ENCODE measurements at places on chromosomes 12 and 14.
A peak's percentile ranks its signal among the peaks of the same experiment; 100 is the strongest.

- no peak for DNase-seq
Observed at GRCh38 chr14:102279688-102280348, 25.1 kb downstream of the MOK start.

DNA sequence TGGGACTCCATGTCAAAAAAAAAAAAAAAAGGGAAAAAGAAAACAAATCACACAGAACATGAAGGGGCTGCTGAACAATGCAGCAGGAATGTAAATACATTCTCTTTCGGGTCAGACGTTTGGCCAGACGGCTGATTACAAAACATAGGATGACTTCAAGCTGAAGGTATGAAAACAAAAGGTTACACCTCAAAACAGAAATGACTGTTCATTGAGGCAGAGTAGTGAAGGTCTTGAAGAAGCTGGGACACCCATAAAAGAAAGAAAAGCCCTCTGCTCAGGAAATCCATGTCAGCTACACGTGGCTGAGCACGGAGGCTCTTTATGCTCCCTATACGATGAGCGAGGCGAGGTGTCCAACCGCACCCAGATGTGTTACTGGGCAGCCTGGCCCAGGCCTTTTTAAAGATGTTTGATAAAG lies 37.7 kb downstream of the FGD4 start:
- DNase-seq = no peak

DNA sequence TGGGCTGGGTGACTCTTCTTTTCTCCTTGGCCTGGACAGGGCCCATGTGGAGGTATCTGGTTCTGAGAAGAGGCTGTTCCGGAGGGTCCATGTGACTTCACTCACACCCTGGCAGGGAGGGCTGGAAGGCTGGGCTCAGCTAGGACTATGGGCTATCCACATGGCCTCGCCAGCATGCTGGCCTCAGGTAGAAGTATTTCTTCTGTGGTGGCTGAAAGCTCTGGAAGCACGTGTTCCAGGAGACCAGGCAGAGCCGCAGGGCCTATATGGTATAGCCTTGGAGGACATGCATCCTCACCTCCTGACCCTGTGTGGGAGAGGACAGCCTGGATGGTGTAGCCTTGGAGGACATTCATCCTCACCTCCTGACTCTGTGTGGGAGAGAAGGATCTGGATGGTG lies 38.2 kb upstream of the FZD10 start:
- DNase-seq = no peak

- no peak for DNase-seq
Observed at GRCh38 chr12:105983622-105984320, 155.0 kb downstream of the NUAK1 start.

- no peak for DNase-seq
Observed at GRCh38 chr14:103019826-103020225, 37.5 kb downstream of the CDC42BPB start.

DNA sequence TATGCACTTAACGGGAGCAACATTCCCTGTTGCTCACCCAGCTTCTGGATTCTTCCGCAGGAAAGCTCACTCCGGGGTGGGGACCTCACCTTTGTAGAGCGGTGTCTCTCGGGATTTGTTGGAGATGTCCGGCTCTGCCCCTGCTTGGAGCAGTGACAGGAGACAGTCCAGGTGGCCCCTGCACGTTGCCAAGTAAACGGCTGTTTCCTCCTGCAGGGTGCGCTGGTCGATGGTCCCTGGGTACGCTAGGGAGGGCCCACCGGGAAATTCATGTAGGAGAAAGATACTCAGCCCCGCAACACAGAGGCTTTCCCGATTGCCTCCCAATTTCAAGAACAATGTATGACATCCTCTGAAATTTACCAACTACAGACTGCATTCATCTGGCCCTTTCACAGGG lies 23.1 kb downstream of the ASB2 start:
- DNase-seq = no peak

DNA sequence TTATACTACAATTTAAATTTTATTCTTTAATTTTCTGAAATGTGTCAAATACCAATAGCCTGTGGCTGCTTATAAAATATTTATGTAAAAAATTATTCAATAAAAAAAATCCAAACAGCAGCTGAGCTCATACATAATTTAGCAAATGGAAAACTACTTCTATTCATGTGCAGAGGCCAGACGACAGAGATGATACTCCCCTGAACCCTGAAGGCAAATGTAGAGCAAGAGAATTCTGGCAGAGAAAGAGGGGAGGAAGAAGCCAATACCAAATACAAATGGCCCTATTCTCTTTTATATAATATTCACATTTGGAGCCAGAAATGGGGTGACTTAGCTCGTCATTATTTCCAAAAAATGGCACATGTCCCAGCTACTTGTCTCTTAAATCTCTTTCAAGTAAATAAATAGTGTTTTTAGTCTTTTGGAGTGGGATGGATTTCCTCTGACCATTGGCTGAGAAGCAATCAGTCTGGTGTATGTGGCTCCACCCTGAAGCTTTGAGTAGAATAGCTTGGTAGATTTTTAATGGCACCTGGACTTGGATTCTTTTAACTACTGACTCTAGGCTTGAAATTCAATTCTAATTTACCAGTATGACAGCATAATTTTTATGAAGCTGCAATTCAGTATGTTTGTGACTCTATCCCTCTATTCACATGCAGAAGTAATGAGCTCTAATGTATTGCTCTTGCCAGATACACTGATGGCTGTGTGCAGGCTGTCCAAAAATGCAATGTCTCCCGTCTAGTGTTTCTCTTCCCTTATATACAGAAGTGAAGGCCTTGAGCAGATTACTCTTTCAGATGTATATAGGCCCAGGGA lies 113.4 kb upstream of the SCAF11 start:
- DNase-seq = no peak

DNA sequence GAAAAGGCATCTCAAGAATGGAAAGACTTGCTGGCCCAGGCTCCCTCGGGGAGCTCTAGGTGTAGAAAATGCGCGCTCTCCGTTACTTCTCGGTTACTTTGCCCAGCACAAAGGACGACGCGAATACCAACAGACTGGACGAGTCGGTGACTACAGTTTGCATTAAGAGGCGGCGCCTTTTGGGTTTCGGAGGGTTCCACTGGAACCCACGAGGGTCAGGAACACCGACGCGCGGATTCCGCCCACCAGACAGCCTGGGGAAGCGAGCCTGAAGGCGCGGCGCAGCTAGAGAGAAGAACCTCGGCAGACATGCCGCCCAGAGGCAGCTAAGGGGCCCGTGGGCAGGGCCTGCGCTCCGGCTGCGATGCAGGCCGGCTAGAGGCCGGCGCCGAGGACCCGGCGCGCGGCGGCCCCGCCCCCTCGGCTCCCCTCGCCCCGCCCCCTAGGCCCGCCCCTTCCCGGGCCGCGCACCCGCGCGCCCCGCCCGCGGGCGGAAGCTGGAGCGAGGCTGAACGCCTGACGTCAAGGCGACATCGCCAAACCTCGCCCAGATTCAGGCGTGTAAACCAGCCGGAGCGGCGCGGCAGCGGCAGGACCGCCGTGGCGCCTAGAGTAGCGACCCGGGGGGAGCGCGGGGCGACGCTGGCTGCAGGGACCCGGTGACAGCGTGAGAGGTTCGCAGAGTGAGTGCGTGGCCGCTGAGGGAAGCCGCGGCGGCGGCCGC lies at the start of gene RAP1B:
Gene RAP1B (plus strand): TSS at position 530 of the 724 bp plus-strand sequence. CDS start 37,826 bp downstream, outside the sequence.
- peak; percentile 77 for DNase-seq

- no peak for DNase-seq
Observed at GRCh38 chr12:105960319-105961083, 178.3 kb downstream of the NUAK1 start.

DNA sequence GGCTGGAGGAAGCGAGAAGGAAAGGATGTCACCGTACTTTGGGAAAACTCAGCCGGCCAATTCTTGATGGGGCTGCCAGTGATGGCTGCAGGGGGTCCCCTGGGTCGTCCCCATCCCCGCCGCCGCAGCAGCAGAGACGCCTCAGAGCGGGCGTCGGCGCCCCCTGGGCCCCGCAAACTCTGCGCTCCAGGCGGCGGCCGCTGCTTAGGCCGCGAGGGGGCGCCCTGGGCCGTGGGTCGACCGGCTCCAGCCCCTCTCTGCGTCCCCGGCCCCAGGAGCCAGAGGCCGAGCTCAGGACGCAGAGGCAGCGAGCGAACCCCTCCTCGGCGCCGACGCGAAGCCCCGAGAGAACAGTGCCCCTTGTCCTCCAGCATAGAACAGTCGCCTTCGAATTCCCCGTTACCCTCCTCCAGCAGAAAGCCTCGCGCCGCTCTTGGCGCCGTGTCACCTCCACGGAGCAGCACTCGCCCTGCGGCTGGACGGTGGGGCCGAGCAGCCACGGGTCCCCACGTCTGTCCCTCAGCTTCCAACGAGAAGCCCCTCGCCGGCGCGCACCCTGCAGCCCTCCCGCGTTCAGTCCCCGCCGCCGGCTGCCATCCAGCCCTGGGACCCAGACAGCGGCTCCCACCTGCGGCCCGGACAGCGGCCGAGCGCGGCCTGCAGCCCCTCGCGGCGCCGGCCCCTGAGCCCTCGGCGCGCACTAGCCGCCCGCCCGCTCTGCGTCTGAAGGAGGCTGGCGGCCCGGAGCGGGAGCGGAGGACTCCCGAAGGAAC lies 106.6 kb downstream of the PRICKLE1 start:
- DNase-seq = peak; percentile 33

DNA sequence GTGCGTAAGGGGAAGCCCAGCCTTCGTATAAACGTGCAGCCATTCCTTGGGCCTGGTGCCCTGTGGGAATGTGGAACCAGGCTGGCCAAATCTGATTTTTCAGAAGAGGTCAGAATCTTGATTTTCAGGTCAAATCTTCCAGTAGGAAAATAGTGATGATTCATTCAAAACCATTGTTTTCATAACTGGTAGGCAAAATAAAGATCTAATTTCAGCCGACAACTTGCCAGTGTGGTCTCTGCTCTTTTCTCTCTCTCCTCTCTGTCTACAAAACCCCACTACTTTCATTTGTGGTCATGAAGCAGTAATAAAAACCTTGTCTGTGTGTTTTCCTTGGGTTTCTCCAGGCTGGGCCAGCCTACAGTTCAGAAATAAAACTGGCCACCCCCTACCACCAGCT lies 135.1 kb downstream of the RBM19 start:
- no peak for DNase-seq

GRCh38 chr14:88044776-88045446 lies 40.0 kb downstream of the GPR65 start:
- no peak for DNase-seq
